ENCODE measurements at places on chromosomes 7 and 10.

- DNase-seq: no peak
Measured at GRCh38 chr7:99844328-99844727, 16.5 kb downstream of the CYP3A43 start.

DNA sequence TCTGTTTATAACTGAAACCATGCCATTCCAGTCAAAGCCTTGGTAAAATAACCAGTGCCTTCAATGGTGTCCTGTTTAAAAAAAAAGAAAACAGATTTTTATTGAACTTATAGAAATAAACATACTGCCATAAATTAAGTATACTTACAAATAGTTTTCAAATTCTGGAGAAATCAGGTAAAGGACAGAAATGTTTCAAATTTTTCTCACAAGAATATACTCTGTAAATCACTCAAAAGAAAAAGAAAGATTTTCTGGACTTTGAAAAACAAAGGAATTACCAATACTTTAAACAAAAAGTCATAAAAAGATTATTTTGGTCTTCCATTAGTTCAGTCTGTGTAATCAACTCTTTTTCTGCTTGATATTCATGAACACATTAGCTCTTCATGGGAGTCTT is 23.9 kb downstream of the MRPL32 start:
- no peak for DNase-seq

DNA sequence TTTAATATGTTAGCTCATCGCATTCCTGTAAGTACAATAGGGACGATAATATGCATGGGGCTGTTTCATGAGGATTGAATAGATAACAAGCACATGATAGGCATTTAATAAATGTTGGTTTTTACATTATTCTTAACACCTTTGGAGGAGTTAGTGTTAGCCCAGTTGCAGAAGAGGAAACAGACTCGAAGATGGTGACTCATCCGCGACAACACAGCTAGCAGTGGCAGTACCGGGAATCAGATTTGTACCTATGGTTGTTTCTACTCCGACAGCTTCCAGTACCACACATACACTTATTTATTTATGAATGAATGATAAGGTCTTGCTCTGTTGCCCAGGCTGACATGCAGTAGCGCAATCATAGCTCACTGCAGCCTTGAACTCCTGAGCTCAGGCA is 2.9 kb downstream of the LRMDA start:
- no peak for DNase-seq

GRCh38 chr7:36984041-36984521 is 259.8 kb upstream of the AOAH start:
- no peak for DNase-seq

DNA sequence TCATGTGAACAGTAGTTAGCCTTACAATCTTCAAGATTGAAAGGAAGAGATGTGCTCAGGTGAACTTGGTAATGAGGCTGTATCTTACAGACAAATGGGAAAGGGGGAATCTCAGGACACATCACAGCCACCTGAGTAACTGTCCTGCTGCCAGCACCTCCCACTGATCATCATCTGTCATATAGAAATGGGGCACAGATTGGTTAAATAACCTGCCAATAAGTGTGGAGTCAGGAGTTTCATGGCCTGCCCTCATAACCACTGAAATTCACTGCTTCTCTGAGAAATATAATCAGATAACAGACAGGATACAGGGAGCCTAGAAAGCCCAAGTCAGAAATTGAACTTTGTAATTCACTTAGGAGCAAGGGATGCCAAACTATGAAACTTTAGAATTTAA is 64.9 kb upstream of the TAS2R16 start:
- no peak for DNase-seq

DNA sequence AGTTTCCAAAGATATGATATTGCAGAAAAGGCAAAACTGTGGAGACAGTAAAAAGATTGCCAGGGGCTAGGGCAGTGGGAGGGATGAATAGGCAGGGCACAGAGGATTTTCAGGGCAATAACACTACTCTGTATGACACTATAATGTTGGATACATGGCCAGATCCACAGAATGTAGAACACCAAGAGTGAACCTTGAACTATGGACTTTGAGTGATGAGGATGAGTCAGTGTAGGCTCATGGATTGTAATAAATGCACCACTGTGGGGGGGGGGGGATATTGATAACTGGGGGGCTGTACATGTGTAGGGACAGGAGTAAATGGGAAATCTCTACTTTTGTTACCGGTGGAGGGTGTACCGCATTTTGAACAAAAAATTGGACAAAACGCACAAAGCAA is 77.4 kb downstream of the ALOX5 start:
- no peak for DNase-seq

GRCh38 chr7:53900856-53901528 is 641.2 kb upstream of the VSTM2A start:
- DNase-seq: no peak

DNA sequence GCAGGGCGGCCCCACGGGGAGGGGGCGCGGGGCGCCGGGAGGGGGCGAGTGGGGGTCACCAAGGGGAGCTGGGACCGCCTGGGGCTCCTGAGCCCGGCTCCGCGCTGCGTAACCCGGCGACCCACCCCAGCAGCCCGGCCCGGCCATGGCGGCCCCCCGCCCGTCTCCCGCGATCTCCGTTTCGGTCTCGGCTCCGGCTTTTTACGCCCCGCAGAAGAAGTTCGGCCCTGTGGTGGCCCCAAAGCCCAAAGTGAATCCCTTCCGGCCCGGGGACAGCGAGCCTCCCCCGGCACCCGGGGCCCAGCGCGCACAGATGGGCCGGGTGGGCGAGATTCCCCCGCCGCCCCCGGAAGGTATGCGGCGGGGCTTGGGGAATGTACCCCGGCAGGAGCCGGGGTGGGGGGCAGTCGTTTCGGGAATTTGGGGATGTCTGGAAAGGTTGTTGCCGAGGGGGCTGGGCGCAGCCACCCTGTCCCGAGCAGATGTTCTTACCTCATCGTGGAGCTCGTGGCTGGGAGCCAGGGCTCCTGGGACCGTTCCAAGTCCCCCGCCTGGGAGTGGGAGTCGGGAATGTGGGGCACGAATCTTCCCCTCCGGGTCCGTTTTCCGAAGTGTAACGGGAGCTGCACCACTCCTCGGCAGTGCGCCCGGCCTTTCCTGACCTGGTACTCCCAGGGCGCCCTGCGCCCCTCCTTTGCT is 431 bp downstream of the ZYX start:
- DNase-seq: no peak

DNA sequence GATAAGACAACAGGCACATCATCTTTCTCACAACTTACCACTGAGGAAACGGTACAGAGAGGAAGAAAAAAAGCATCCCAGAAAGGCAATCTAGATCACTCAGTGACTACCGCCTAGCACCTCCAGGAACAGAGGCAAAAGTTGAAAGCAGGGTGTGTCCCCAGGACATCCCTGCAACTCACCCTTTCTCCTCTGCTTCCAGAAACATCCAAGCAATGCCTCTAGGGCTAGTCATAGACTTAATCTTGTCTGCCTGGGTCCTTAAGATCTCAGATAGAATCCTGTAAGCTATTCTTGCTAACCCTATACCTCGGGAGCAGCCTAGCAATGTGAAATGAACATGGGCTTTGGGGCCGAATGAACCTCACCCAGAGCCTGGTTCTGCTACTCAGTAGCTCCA is 18.8 kb upstream of the PDCD4 start:
- no peak for DNase-seq

GRCh38 chr7:26987338-26987737 is 108.5 kb downstream of the HOXA1 start:
- no peak for DNase-seq

- peak; percentile 50 for DNase-seq
Measured at GRCh38 chr7:105849122-105849855, 27.1 kb downstream of the ATXN7L1 start.

DNA sequence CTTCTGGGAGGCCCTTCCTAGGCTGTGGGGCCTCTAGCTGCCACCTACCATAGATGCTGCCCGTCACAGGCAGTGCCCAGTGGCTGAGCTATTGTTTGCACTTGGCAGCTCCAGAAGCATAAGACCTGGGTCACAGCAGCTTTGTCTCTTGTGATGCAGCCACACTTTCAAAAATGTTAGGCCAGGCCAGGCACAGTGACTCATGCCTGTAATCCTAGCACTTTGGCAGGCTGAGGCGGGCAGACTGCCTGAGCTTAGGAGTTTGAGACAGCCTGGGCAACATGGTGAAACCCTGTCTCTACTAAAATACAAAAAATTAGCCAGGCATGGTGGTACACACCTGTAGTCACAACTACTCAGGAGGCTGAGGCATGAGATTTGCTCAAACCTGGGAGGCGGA is 9.5 kb upstream of the KAZALD1 start:
- DNase-seq: no peak

DNA sequence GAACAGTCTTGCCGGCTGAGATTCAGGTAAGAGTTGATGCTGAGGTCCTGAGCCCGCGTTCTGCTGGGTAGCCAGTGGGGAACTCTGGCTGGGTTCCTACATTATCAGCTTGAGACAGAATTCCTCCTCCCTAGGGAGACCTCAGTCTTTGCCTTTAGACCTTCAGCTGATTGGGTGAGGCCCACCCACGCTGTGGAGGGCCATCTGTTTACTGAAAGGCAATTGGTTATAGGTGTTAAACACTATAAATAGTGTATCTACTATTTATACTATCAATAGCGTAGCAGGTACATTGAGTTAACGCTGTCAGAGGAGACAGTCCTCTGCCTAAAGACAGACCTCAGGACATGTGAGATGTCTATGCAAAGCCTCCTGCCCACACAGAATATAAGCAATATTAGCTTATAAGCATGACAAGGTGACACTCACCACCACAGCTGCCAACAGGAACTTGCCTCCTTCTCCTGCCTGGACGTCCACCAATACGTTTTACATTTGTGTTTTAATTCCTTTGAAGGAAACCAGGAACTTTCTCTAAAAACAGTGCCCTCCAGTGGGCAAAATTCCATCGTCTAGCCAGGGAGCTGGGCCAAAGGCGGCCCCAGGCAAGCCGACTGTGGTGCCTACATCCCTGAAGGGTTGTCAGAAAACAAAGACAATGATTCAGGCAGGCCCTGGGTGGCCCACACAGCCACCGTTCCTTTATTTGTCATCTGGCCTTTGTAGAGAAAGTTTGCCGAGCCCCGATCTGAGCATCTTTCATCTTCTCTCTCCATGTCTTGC is 58.8 kb downstream of the INSIG1 start:
- no peak for DNase-seq

DNA sequence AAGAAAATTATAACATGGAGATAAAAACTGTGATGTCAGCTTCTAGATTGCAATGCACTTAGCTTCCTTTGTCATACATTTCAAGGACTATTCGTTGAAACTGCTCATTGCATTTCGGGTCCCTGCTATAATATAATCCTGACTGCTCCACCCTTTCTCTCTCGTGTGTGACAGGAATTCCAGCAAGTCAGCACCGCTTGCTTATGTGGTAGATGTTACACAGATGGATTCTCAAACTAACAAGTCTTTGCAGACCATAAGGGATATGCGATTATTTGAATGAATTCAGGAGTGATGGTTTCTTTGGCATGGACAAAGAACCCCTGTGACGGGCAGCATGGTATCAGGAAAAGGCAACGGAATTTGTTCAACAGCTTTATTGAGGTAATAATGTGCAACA is 184.0 kb downstream of the GRID1 start:
- DNase-seq: no peak

- no peak for DNase-seq
Measured at GRCh38 chr7:134823400-134823799, 44.0 kb downstream of the CALD1 start.

DNA sequence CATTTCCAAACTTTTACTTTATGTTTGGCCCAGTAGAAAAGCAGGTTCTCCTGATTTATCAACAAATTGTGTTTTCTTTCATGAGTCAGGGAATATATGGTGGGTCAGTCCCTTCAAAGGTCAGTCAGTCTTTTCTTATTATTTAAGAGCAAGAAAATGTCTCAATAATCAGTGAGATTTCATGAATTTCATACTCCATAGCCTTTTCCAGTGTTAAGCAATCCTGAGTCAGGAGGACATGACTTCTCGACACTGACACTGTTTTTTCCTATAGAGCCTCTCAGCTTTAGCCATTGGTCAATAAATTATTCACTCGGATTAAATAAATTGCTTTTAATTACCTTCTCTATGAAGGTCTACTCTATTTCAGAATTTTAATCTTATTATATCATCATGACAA is 334.5 kb downstream of the SORCS1 start:
- DNase-seq: no peak

DNA sequence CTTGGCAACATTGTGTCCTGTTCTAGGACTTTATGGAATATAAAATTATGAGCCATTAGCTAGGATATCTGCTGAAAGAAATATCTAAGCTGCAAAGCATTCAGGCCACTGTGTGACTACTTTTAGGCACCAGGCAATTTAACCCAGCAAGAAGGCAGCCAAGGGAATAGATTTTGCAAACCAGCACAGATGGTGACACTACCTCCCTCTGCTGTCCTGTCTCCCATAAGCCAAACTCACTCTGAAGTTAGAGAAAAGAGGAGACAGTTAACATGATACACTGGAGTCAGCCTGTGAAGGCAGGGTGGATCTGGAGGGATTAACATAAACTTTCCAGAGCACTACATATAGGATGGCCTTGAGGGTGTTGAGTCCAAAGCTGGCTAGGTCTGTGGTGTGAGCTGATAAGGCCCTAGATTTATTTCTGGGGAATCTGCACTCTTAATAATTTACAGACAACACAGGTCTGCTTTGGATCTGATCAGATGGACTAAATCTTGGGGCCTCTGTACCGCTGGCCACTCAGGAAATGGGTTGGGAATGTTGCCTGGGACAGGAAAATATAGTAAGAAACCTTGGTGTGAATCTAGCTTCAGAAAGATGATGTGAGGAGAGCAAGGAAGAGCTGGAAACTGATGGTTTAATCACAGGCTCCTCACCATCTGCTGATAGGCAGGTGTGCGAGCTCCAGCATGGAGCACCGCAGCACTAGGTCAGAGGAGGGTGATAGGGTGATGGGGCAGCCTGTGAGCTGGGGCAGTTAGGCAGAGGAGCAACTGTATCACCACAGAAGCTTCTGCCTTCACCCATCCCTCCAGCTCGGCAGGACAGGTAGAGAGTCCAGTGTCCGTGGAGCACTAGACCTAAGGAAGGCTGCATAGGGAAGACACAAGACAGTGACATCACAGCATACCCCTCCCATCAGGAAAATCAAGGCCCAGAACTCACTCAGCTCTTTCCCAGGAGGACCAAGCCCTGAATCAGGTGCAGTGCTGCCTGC is 229.9 kb upstream of the PRSS1 start:
- DNase-seq: no peak

DNA sequence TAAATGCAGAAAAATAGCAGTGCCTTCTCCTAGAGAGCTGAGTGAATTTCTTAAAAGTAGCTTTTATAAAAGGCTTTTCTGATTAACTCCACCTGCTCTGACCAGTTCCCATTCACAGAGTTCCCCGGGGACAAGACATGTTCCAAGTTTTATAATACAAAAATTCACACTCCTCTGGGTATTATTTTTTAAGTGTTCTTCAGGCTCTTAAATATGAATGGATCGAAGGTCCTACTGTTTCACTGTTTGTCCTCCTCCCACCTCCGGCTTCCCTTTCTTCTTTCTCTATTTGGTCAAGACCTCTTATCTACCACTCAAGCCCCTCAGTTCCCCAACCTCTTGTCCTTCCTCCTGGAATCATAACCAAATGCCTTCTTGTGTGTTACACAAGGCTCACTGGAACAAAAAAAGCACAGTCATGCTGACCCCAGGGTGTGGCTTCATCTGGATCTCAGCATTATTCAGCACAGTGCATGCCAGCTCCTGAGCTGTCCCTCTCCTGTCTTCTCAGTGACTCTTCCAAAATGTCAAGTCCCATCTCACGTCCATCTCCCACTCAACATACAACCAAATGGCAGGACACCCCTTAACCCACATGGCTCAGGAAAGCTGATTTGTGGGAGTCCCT is 222.4 kb downstream of the SORCS1 start:
- DNase-seq: no peak

Data from stimulated activated CD8-positive, alpha-beta memory T cell treated with anti-CD3 and anti-CD28 coated beads, Interleukin-4, amount 100 ng/mL, for 1 hour (primary cell).